ENCODE measurements at places on chromosomes 3 and 15.

GRCh38 chr15:78808550-78808949 is 2.7 kb downstream of the ADAMTS7 start:
- peak; percentile 32 for DNase-seq

GRCh38 chr3:115359536-115359935 is 212.4 kb upstream of the ZBTB20 start:
- DNase-seq, result no peak

- no peak for DNase-seq
Measured at GRCh38 chr3:170705131-170705530, 119.3 kb upstream of the SLC7A14 start.

DNA sequence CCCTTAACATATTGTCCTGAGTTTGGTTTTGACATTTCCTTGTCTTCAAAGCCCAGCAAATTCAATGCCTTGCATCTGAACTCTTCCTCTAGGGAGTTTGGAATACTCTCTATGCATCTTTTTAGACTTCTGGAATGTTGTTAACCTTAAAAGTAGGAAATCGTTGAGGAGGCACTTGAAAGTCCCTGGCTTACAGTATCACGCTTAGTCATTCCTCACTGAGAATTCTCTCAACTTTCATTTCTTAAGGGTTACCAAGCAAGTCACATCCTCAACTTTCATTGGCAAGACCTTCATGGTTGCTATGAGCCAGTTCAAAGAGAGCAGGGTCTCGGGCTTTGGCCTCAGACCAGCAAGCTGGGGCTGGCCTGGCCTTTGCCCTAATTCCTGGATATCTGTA is 89.9 kb downstream of the ASB7 start:
- DNase-seq, result no peak

DNA sequence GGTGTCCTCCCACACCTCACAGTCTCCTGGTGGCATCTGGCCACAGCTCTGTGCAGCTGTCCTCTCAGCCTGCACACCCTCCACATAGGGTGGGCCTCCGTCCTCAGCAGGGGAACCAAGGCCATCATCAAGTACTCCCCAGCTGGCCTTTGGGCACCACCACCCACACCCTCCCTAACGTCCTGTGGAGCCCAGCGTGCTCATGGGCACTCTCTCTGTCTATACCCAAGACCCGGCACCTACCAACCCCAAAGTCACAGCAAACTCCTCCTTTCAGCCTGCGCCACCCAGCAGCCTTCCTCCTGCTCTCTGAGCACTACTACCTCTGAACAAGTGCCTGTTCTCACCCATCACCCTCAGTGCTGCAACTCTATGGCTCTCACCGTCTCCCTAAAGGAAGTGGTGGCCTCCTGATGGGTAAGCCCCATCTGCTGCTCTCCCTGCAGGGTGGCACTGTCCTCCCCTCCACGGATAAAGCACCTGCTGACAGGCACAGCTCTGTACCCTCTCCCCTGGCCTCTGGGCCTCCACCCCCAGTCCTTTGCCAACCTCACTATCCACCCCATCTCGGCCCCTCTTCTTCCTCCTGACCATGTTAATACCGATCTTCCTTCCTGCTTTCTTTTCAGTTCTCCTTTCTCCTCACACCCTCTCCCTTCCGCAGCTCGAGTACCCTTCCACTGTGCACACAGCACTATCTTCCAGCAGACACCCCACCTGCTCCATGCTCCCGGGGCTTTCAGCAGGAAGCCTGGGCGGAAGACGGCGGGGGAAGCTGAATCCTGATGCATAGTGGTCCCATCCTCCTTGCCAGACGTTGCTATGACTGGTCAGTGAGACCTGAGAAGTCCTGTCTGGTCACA is 31.5 kb downstream of the SLC41A3 start:
- DNase-seq, result no peak

DNA sequence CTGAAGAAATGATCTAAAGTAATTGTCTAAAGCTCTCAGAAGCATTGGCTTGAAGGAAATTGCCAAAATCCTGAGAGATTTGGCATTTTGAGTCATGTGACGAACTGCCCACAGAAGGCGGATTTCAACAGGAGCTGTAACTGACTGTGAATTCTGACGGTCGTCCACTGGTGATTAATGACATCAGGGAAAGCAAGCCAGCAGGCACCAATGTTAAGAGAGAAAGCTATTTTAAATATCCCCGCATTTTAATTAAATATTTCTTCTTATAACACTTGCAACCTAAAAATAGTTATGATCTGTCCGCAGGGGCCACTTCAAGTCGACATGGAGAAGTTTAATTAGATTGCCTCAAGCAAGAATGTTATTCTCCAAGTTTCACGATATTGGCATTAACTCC is 51.6 kb downstream of the WNT5A start:
- no peak for DNase-seq

GRCh38 chr3:144470666-144471065 is 499.0 kb downstream of the DIPK2A start:
- no peak for DNase-seq

DNA sequence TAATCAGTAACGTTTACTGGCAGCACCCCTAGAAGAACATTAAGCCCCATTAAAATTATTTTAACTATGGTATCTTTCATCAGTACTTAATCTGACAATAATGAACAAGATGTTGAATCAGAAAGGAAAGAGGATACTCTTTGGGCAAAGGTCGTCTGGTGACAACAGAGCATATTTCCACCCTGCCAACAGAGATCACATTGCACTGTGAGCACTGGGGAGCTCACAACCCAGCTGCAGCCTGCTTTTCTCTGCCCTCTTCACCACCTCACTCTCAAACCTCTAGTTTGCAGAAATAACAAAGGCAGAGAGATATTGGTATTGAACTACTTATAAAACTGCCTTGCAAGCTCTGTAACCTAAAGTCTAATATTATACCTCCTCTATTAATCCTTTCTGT is 130.0 kb downstream of the FBN1 start:
- DNase-seq, result no peak

GRCh38 chr3:187369089-187369447 is 883 bp downstream of the RTP4 start:
- no peak for DNase-seq

DNA sequence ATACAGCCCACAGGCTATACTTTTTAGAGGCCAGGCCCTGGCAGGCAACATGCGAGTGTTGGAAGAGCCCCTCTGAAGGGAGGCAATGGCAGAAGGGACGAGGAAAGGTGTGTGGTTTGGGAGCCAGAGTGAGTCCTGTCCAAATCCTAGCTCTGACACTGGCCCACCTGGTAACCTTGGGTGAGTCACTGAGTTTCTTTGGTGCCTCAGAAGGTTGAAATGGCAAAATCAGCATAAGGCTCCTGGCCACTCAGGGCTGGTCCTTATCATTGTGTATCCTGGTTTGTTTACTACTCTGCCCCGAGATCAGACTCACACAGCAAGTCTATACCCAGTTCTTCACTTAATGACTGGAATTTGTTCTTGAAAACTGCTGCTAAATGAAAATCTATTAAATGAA is 71.4 kb upstream of the TLE3 start:
- DNase-seq, result no peak

GRCh38 chr3:58281069-58281468 is 25.0 kb upstream of the RPP14 start:
- no peak for DNase-seq

DNA sequence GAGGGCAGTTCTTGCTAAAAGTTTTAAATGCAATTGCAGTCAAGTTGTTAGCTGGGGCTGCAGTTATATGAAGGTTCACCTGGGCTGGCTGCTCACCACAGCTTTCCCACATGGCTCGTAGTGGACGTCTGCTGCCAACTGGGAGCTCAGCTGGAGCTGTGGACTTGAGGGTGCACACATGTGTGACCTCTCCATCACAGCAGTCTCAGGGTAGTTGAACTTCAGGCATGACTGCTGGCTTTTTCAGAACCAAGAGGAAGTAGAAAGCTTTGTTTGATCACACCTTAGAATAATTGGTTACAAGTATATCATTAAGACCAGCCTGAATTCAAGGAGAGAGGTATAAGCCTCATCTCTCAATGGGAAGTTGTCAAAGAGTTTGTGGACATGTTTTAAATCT is 74.1 kb downstream of the CHL1 start:
- no peak for DNase-seq

- DNase-seq, result no peak
Measured at GRCh38 chr15:99054025-99054387, 46.4 kb upstream of the PGPEP1L start.

GRCh38 chr15:29194866-29195265 is 74.8 kb downstream of the NSMCE3 start:
- no peak for DNase-seq

DNA sequence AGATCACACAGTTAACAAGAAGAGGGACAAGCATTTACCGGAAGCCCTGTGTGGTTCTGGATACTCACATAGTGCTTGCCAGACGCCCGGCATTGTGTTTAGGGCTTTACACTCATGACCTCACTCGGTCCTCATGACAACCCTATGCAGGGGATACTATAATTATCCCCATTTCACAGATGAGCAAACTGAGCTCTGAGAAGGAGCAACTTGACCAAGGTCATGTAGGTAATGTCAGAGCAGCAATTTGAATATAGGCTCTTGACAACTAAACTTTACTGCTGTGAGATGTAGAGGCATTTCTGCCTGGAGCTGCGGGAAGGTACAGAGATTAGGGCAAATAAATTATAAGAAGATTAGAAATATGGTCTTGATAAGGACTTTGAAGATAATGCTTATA is 70.0 kb downstream of the SAMMSON start:
- no peak for DNase-seq

GRCh38 chr3:110456438-110457138 is 615.0 kb upstream of the NECTIN3 start:
- DNase-seq, result no peak

DNA sequence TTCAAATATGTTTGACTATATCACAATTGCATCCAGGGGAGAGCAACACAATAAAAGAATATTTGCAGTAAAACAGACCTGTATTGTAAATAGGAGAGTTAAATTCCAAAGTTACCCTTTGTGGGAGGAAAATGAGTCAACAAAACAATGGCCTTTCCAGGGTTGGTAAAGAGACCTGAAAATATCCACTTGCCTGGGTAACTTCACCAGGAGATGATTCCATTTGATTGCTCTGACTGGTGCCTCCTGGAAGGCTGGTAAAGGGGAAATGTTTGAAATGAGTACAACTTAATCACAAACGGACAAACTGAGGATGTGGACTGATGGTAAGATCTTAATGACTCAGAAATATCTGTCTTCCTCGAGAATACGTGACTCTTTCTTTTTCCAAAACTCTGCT is 43.6 kb upstream of the SRGAP3 start:
- DNase-seq, result no peak

DNA sequence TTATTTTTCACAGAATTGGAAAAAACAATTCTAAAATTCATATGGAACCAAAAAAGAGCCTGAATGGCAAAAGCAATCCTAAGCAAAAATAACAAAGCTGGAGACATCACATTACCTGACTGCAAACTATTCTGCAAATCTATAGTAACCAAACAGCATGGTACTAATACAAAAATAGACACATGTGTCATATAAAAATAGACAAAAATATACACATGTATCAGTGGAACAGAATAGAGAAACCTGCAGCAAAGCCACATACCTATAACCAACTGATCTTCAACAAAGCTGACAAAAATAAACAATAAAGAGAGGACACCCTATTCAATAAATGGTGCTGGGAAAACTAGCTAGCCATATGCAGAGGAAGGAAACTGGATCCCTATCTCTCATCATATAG is 259.6 kb downstream of the IGSF11 start:
- no peak for DNase-seq

- DNase-seq, result no peak
Measured at GRCh38 chr3:139219463-139219862, 124.4 kb upstream of the MRPS22 start.

DNA sequence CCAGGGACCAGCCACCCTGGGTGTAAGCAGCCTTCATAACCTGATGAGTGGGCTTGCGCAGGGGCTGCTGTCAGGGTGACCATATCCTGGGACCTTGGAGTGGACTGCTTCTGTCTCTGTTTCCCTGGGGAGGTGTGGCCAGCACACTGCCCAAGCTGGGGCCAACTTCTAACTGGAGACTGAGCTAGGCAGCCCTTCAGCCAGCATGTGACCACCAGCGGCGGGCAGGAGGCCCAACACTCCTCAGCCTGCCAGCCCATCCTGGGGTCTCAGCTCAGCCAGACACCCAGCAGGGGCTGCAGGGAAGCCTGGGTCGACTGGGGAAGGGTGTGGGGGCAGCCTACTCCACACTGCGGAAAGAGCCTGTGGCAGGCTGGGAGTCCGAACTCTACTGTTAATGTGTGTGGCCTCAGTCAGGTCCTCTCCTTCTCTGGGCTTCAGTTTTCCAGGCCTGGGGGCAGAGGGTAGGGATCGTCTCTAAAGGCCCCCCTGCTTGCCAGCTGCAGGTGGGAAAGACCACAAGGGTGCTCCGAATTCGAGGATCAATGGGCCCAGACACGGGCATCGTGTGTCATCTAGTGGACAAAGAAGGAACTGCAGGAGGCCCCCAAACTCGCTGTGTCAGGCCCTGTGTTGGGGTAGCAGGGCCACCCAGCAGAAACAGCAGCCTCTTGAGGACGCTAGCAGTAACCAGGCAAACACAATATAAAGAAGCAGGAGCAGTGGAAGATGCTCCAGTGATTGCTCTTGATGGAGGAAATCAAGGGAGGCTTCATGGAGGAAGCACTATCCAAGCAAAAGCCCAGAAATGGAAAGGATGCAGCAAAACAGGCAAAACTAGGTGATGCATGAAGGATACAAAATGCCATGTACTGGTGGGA is 2.0 kb upstream of the SEMA3G start:
- peak; percentile 30 for DNase-seq
